Fibroblast of skin of left quadriceps (primary cell): ENCODE measurements at places on chromosomes 12 and 14.
A peak's percentile ranks its signal among the peaks of the same experiment; 100 is the strongest.

DNA sequence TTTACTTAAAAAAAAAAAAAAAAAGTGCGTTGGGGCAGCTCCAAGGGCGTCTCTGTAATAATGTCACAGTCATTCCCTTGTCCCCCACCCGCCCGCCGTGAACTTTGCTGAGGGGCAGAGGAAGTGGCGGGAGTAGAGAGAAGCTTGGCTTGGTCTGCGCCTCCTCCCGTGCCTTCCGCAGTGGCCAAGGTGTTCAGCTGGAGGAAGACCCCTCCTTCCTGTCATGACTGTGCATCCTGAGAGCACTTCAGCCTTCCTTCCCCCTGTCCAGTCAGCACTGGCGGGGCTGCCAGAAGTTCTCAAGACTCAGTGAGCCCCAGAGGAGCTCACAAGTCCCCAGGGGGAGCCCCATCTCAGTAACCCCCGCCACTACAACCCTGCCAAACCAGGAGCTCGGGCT is 32.2 kb downstream of the AACS start:
- no peak for DNase-seq

- DNase-seq = no peak
These were observed 44.6 kb downstream of the GNS start for GRCh38 chr12:64714551-64714968.

GRCh38 chr12:132282950-132283771 is 46.2 kb downstream of the GALNT9 start:
- no peak for DNase-seq

- no peak for DNase-seq
These were observed 183.8 kb downstream of the PPM1H start for GRCh38 chr12:62750941-62751809.

DNA sequence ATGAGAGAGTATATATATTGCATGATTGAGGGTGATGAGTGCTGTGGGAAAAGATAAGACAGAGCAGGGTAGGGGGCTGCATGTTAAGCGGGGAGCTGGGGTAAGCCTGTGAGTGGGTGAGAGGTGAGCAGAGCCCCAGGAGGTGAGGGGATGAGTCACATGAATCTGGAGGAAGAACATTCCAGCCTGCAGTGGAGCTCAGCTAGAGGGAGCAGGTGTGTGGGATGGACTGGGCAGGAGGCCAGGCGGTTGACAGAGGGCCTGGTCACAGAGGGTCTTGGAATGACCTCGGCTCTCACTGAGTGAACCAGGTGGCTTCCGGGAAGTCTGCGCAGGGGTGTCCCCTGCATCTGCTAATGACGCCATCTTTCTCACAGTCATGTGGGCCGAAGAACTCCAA is 44.4 kb downstream of the GIT2 start:
- DNase-seq = no peak

DNA sequence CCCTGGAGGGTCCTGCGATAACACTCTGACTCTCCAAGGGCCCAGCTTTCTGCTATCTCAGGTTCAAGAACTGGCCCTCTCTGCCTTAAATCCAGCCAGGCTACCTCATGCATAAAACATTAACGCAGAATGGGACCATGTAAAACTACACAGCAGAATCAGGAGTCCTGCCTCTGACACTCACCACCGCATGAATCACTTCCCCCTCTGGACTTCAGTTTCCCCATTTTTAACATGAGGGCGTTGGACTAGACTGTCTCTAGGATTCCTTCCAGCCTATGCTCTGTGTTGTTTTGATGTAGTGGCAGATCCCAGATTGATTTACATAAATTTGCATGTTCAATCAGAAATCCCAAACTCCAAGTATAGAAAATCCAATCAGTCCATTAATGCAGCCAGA is 3.3 kb downstream of the NCKAP5L start:
- DNase-seq = no peak

- DNase-seq = no peak
These were observed 2.3 kb downstream of the LARP4 start for GRCh38 chr12:50403001-50403440.

GRCh38 chr12:45634273-45634917 is 95.1 kb upstream of the ARID2 start:
- DNase-seq = no peak

GRCh38 chr14:76919431-76920330 is 93.5 kb downstream of the LRRC74A start:
- DNase-seq = peak; percentile 86

GRCh38 chr12:50566066-50566465 is 61.3 kb downstream of the DIP2B start:
- no peak for DNase-seq

- DNase-seq = no peak
These were observed 29.1 kb downstream of the APPL2 start for GRCh38 chr12:105206686-105207374.

- no peak for DNase-seq
These were observed 9.7 kb upstream of the RIC8B start for GRCh38 chr12:106764738-106765137.

DNA sequence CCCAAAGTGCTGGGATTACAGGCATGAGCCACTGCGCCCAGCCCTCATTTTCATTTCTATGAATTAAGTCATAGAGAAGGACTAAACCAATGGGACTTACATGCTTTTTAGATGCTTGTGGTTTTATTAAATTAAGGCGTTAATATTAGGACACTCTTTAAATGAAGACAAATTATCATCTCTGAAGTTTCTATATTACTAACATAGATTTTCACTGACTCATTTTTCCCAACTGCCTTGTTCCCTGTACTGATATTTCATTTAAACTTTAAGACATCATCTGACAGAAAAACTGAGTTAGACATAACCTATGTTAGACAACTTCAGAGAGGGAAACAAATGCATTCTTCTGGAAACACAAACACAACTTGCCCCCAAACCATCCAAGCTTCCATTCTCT is 99.8 kb downstream of the BTG1 start:
- no peak for DNase-seq

- no peak for DNase-seq
These were observed 50.4 kb downstream of the NINJ2 start for GRCh38 chr12:612886-613285.

DNA sequence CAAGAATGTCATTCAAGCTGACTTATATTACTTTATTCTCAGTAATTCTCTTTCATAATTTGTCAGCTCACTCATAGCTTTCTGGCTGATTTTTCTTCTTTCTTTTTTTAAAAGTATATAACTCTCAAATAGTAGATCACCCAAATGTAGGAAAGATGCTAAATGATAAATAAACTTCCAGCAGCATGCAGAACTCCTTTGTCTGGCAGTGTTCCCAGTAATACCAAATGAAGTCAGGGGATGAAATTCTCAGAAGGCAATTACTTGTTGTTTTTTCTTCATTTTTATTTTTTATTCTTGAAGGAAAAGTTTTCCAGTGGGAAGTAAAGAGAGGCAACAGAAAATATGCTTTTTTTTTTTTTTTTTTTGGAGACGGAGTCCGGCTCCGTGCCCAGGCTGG is 133.3 kb upstream of the SLCO1C1 start:
- DNase-seq = no peak

GRCh38 chr14:81382517-81383225 is 17.5 kb downstream of the STON2 start:
- no peak for DNase-seq

DNA sequence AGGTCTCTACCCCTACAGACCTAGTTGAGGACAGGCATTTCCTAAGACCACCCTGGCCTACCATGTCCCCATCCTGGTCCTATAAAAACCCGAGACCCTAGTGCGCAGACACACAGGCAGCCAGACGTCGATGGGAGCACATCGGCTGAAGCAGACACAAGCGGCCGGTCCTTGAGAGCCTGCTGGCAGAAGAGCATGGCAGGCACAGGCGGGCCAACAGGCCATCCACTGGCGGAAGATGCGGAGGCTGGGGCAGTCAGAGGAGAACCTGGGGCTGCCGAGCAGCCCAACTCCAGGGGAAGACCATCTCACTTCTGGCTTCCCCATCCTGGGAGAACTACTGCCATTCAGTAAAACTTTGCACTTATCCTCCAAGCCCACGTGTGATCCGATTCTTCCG is 396.8 kb downstream of the AEBP2 start:
- DNase-seq = no peak

- DNase-seq = peak; percentile 14
These were observed 527.2 kb downstream of the NRXN3 start for GRCh38 chr14:78697341-78697740.

DNA sequence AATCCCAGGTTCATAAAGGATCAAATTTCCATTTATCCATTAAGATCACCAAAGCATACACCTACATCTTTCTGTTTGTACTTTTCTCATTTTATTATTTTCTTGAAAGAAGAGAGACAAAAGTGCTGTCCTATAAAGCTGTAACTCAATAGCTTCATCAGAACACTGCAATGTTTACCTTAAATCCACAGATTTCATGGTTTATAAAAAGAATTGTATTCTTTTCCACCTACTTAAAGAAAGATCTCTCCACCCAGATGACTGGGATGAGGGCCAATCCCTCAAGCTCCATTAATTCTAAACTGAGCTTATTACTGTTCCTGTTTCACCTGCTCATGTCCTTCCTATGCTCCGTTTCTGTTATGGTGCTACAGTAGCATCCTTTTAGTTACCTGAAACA is 470.6 kb downstream of the BCAT1 start:
- DNase-seq = no peak

- DNase-seq = no peak
These were observed 182.2 kb upstream of the FBXO33 start for GRCh38 chr14:39614297-39614923.

DNA sequence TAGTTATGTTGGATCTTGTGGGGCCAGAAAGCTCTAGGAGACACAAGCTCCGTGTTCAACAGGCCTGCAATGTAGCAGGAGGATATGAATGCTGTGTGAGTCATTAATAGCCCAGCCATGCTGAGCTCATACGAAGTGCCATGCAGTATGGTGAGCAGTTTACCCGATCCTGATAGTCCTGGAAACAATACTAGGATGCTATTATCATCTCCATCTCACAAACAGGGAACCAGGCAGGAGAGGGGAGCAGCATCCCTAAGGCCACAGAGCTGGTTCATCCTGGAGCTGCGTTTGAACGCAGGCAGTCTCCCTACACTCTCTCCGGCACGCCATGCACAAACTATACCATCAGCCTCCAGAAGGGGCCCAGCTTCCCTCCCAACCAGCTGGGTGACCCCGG is 20.5 kb downstream of the TTC7B start:
- peak; percentile 65 for DNase-seq

DNA sequence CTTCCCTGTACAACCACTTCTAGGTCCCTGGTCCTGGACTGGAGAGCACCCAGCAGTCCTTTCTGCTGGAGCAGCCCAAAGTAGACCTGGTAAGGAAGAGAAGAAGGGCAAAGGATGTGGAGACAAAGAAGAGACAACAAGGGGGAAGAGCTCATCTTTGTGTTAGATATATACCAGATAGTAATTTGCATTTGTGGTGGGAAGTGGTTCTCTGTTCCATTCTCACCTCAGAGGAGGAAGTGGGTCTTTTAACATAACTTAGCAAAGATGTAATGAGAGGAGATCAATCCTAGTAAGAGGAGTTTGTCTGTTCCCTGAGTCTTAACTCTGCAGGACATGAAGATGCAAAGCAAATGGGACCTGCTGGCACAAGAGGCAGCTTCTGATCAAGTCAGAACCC is 8.0 kb downstream of the CCDC198 start:
- DNase-seq = no peak

GRCh38 chr14:61599942-61600341 is 95.4 kb upstream of the HIF1A start:
- no peak for DNase-seq

GRCh38 chr12:44847403-44847802 is 28.7 kb downstream of the NELL2 start:
- DNase-seq = no peak

DNA sequence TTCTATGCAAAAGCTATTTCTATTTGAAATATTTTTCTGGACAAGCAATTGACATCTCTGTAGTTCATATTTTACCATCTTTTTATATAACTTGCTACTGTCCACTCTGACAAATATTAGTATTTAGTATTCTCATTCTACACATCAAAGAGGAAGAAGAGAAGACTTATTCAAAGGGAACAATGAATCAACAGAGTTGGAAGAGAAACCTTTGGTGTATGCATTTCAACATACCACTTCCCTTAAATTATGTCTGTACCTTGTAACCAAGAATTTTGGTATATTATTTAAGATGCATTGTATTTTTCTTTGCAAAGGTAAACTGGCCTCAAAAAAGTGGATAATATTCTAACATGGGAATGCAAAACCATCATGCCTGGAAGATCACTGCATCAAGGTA is 72.1 kb upstream of the DUSP6 start:
- DNase-seq = no peak

- no peak for DNase-seq
These were observed 545.5 kb upstream of the TBX3 start for GRCh38 chr12:115229517-115229916.

DNA sequence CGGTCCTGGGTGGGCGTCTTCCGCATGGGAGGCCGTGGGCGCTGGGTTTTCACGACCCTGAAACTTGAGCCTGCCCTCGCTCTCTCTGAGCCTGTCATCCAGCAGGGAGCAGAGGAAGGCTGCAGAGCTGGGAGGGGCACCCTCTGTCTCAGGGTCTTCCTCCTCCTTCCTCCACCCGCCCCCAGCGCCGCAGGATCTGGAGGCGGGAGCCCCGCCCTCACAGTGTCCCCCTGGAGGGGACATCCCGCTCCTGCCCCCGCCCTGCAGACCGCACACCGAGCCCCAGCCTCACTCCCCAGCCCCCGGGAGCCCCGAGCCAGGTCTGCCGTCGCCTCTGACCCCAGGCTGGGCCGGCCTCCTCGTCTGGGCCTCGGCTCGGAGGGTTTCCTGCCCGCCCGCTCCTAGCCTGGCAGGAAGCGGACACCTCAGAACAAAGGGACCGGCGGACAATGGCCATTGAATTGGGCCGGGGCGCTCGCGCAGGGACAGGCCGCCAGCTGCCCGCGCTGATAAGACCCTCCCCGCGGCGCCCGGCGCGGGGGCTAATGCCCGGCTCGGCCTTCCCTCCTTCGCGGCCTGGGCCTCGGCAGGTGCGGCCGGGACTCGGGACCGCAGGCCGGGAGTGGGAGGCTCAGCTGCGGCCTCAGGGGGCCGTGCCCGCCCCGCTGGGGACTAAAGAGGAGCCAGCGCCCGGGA is 15.3 kb upstream of the NUDT14 start:
- no peak for DNase-seq

DNA sequence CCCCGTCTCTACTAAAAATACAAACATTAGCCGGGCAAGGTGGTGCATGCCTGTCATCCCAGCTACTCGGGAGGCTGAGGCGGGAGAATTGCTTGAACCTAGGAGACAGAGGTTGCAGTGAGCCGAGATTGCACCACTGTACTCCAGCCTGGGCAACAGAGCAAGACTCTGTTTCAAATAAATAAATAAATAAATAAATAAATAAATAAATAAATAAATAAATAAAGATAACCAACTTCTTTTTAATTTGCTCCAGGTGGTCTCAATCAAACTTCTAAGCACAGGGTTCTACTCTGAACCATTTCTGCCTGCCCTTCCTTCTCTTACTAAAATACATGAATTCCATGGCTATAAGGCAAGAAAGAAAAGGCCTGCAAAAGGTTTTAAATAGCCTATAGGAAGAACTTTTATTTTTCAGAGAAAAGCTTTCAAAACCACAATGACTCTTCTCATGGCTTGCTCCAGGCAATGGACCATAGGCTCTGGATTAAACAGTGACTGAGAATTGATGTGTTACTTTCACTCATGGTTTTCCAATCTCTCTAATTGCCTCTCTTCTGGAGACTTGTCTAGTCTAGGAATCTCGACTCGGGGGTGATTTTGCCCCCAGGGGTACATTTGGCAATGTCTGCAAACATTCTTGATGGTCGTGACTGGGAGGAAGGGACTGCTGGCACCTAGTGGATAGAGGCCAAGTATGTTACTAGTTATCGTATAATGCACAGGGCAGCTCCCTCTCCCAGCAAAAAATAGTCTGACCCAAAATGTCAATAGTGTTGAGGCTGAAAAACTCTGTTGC is 14.4 kb downstream of the IGF1 start:
- DNase-seq = no peak
